ENCODE measurements at places on chromosomes 6 and 20.

- no peak for DNase-seq
Observed at GRCh38 chr6:108697561-108698161, 136.9 kb downstream of the FOXO3 start.

- no peak for DNase-seq
Observed at GRCh38 chr6:56279331-56280080, 32.1 kb upstream of the COL21A1 start.

DNA sequence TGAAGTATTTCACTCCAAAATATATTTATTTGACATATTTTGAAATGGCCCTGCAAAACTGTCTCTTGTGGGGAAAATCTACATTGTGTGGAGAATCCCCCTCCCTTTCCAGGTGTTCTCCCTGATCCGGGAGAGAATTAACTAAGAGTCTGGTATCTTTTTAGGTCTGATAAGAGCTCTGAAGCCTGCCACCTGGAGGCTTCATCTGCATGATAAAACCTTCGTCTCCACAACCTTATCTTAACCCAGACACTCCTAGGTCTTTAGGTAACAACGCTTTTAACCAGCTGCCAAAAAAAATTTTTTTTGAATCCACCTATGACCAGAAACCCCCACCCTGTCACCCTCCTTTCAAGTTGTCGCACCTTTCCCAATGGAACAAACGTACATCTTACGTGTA is 43.0 kb downstream of the FAM184A start:
- DNase-seq: no peak

DNA sequence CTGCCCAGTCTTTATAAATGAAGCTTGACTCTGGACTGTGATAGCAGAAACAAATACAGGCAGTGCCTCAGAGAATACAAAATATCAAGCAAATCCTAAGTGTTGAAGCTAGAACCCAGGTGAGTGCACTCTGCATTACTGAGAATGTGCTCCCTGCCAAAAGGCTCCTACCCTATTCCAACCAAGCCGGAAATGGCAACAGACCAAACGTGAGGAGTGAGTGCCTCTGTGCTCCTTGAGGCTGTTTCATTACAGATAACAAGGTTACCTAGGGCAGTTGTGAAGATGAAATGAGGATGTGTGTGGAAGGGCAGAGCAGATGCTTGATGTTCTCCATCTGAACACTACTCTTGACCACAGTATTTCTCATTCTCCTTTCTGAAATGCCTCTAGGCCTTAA is 29.3 kb downstream of the SSR1 start:
- no peak for DNase-seq

DNA sequence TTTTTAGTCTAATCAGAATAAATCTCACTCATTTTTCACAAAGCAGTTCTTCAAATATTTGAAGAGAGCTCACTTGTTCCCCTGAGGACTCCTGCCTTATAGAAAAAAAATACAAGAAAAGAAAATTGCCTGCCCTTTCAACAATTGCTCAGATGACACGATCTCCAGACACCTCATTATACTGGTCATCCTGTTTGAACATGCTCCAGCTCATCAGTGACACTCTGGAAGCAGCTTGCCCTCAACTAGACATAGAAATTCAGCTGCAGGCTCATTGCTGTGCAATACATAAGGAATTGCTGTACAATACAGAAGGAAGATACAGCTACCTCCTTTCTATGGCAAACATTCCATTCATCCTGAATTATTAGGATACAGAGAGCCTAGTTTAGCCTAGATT is 73.1 kb downstream of the OPN5 start:
- no peak for DNase-seq
